ENCODE measurements at places on chromosomes 7 and 10.

DNA sequence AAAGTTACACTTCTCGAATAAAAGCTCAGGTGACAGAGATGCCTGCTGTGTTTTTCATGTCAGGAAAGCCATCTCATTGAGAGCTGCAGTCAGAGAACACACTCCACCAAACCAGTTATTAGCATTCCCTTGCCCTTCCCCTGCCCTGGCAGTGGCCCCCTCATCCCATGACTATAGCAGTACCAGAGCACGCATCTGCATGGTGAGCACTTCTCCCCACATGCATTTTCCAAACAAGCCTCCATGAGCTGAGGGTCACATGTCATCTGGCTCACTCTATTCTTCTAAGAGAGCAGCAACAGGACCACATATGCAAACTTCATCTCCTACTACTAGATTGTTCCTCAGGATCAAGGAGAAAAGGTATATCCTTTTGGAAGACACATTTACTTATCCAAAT lies 42.4 kb upstream of the FGL2 start:
- no peak for DNase-seq

GRCh38 chr10:97086530-97086929 lies 99.2 kb downstream of the SLIT1 start:
- DNase-seq, result no peak

DNA sequence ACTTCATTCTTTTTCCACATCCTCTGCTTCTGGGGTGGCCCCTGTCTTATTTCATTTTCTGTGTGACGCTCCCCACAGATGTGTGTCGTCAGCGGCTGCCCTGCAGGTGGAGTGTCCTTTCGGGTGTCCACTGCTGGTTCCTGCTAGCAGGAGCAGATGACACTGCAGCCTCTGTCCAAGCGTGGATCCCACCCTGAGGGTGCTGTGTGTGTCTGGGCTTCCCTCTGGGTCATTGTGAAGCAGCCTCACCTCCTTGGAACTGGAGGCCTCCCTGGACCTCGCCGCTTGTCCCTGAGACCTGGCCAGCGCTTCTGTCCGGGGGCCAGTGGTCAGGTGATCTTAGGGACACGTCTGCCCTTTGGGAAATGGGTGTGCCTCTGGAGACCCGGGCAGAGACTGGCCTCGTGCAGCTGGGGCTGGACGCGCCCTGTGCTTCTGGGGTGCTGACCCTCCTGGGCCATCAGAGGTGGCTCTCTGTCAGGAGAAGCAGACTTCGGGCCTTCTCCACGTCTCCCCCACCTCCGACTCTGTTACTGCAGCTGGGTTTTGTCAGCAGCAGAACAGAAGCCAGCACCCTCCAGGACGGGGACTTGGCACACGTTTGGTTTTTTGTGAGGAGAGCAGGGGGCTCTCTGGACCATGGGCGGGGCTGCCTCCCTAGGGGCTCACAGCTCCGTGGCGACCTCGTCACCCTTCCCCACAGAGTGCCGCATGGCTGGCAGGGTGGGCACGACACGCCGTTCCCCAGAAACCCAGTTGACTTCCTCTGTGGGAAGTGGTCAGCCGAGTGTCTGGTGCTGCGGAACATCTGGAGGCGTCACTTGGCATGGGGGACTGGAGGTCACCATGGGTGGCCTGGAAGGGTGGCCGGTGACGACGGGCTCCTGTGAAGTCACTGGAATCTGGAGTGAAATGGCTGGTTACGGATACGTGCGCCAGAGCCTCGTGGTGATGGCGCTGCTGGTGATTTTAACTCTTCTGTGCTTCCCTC lies 48.4 kb downstream of the INPP5A start:
- no peak for DNase-seq

GRCh38 chr7:139775829-139776266 lies 1.9 kb downstream of the HIPK2 start:
- DNase-seq, result no peak

GRCh38 chr10:15313047-15313446 lies 58.0 kb downstream of the FAM171A1 start:
- DNase-seq, result no peak

DNA sequence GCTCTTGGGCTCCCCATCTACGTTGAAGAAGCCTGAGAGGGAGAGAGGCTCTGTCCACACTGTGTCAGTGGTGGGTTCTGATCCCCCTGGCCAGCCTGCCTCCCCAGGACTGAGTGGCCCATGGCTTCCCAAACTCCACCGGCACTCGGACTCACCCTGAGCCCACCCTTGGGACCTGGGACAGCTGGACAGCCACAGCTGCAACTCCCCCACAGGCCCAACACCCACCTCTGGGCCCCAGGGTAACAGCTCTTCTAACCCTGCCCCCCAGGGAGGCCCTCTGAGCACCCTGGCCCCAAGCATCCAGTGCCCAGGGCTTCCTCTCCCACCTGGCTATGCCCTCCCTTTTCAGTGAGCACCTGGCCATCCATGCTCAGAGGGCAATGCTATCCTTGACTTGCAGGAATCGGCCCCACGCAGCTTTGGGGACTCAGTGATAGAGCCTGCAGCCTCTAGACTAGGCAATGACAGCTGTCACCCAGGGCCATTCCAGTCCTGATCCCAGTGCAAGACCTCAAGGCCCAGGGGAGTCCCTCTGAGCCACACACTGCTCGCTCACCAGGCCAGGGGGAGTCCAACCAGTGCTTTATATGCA lies 17.9 kb downstream of the OGDHL start:
- DNase-seq, result no peak

GRCh38 chr10:103278862-103279298 lies 1.9 kb downstream of the INA start:
- DNase-seq, result no peak

Data from retinal pigment epithelial cell (primary cell).